ENCODE measurements at places on chromosomes 11 and 22. TPM values are rescaled to one million over a fixed set of nuclear protein-coding genes. Genes with fewer than 3 reads are reported as not detected.

DNA sequence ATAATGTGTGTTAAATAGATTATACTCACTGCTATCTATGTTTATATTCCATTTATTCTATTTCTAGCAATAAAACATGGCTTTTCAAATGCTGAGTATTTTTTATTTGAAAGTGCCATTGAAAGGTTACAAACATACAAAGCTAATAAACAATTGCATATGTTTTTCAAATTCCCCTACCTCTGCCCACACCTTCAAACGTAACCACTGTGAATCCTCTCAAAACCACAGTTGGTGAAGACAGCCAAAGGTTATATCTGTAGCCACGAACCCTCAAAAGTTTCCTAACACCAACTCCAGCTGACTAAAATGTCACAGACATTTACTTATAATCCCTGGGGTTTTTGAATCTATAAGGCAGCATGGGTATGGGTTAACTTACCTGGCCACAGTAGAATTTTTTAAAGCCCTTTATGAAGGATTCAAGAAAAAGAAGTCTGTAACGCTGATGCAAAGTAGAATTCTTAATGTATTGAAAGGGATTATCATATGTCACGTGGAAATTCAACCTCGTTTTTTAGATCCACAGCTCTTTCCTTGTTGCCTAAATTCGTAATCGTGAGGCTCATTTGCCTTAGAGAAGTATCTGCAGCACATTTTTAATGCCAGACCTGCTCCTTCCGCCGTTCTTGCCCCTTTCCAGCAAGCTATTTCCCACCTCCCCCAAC, 122.5 kb upstream of the ZC3H12C start:
- DNase-seq = peak; percentile 59

DNA sequence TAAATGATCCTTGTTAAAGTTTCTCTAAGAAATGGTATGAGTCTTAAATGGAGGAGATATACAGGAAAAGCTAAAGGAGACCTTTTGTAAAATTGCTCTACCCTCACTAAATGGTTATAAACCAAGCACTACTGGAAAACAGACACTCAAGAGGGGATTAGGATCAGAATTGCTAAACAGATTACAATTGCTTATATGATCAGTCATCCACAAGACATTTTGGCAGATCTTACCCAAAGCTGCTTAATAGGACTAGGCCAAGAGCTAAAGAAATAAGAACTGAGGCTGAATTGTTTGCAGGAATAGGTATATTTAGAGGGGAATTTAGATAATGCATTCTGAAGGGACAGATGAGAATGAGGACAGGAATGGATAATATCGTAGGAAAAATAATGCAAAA, 9.5 kb downstream of the HARBI1 start:
- no peak for DNase-seq

DNA sequence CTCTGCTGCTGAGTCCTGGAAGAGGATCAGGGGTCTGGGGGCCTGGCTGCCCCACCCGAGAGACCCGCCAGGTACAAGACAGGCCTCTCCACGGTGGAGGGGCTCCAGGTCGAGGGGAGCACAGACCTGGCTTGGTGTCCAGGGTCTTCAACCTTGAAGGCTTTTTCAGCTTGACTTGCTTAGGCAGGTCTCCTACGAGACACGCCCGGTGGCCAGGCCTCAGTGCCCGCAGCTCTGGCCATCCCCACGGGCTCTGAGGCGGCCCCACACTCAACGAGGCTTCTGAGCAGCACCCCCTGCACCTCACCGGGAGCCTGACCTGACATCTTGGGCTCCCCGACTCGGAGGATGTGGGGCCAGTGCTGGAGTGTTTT, 6.6 kb upstream of the PLXNB2 start:
- DNase-seq = no peak

- no peak for DNase-seq
Observed at GRCh38 chr11:16287630-16288280, 68.6 kb downstream of the SOX6 start.

- peak; percentile 72 for DNase-seq
Observed at GRCh38 chr22:35900483-35901168, 128.0 kb downstream of the RBFOX2 start.

DNA sequence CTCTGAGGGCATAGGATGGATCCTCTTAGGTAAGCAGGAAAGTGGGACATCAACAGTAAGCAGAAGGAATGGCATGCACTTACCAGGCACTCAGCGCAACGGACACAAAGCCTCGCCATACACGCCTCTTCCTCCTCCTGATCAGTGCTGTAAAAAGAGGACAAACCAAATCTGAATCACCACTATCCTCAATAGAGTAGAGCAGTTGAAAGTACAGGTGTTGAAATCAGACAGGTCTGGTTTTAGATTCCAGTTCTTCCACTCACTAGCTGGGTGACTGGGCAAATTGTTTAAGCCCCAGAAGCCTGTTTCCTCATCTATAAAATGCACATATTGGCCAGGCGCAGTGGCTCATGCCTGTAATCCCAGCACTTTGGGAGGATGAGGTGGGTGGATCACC, 8.6 kb upstream of the JAML start:
- no peak for DNase-seq

DNA sequence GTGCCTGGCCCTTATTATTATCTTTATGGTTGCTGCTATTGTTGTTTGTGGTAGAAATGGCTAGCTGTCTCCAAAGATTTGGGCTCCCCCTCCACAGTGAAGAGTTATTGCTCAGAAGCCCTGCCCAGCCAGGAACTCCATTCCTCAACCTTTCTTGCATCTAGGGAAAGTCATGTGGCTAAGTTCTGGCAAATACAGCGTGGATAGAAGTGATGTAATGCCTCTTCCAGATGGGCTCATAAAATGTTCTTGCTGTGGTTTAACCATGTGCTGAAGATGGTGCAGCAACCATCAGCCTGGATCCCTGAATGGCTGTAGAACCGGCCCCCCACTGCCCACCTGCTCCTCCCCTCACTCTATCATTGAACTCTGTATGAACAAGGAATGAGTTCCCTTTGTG, 203.5 kb upstream of the E2F8 start:
- DNase-seq = peak; percentile 7

DNA sequence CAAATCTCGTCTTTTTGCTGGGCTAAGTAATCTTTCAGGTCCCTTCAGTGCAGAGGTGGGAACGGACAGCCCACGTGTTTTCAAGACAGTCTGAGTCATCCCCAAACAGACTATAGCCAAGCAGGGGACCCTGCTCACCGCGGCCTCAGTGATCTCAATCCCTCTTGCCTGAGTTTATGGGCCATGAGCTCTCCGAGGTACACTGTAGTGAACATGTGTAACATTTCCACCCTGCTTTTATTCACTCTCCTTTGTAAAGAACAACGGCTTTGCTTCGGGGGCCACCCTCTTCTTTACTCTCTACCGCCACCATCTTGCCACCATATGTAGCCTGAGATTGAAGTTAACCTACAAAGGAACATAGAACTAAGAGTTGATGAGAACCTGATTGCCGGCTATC, 11.5 kb upstream of the KCTD14 start:
- DNase-seq = no peak

GRCh38 chr22:19132153-19132552, 1.0 kb downstream of the TSSK2 start:
- DNase-seq = no peak

GRCh38 chr11:44785856-44786607, 59.3 kb downstream of the TSPAN18 start:
- no peak for DNase-seq

GRCh38 chr11:120102050-120102863, 35.7 kb downstream of the TRIM29 start:
- DNase-seq = no peak

DNA sequence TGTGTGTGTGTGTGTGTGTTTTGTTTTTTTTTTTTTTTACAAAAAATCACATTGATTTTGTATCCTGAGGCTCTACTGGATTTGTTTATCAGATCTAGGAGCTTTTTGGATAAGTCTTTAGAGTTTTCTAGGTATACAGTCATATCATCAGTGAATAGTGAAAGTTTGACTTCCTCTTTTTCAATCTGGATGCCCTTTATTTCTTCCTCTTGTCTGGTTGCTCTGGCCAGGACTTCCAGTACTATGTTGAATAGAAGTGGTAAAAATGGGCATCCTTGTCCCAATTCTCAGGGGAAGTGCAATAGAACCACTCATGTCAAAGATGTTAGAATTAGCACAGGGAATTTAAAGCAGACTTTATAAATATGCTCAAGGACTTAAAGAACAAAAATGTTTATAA, 32.6 kb upstream of the PRDM11 start:
- no peak for DNase-seq

GRCh38 chr11:67268962-67269268, 2.6 kb downstream of the GRK2 start:
- no peak for DNase-seq

GRCh38 chr11:104846216-104846615, 52.0 kb downstream of the CASP12 start:
- no peak for DNase-seq

DNA sequence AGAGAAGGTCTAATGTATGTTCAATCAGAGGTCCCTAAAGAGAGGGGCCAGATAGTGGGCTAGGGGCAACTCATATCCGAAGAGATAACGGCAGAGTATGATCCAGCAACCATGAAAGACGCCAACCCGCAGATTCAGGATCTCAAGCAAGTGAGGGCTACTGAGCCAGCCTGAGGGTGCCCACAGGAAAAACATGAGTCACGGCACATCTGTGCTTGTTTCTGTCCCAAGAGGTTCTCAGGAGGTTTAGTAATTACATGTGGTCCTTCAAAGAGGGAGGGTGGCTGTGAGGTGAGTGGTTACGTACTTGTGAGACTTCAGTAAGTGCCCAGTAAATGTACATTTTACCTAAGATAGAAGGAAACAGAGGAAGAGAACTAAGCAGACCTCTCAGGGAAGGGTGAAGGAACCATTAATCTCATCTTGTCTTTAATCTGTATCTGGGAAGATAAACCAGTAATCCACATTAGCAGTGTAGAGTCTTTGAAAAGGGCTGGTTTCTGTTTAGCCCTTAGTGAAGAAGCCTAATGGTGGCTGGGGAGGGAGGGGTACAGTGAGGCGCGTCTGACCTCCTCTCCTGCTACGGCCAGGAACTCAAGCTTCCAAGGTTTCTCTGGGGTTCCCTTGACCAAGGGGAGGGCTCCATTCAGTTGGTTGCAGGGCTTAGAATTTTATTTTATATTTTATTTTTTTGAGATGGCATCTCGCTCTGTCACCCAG, 10.2 kb downstream of the SIRT3 start:
- DNase-seq = peak; percentile 41

- no peak for DNase-seq
Observed at GRCh38 chr11:134155946-134156865, 67.6 kb downstream of the NCAPD3 start.

DNA sequence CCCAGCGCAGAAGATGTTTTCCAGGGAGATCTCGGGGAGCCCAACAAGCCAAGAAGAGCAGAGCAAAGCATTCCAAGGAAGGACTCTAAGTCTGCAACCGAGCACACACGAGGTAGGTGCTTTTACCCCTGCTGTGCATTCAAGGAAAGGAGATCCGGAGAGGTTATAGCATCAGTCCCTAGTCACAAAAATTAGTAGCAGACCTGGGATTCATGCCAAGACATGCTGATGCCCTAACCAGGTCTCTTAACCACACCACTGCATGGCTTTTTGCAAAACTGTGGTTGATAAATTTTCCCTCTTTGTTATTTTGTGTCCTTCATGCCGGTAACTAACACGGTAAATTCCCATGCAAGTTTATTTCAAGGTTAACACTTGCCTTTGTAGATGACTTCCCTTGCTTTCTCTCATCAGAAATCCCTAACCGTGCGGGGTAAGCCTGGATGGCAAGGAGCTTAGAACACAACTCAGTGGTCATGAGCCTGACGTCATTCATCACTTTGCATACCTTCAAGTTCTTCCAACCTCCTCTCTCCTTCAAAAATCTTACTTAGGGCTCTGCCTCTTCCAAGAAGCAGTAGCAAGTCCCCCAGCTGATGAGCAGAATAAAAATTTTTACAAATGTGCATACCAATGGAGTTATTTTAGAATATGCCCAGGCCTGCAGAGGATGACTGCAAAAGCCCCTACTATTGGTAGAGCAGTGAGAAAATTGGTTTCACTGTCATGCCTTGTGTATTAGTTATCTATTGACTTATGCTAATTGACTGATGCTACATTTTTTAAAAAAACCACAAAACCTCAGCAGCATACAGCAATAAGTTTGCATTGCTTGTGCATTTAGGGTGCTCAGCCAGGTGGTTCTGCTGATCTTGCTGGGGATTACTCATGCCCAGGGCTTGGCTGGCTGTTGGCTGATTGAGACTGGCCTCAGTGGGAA, 465.1 kb downstream of the MN1 start:
- peak; percentile 67 for DNase-seq

GRCh38 chr11:44855493-44855849, 95.2 kb downstream of the TP53I11 start:
- peak; percentile 46 for DNase-seq

DNA sequence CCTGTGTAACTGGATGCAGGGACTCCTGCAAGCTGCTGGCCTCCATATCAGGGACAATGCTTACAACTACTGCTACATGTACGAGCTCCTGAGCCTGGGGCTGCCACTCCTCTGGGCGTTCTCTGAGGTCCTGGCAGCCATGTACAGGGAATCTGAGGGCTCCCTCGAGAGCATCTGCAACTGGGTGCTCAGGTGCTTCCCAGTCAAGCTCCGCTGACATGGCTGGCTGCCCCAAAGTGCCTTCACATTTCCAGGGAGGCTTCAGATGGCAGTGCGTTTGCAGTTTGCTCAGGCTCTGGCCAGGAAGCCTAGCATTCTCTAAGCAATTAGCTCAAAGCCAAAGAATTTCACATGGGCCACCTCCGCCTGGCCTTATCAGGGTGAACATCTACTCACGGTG, 117.4 kb upstream of the PARVA start:
- no peak for DNase-seq

DNA sequence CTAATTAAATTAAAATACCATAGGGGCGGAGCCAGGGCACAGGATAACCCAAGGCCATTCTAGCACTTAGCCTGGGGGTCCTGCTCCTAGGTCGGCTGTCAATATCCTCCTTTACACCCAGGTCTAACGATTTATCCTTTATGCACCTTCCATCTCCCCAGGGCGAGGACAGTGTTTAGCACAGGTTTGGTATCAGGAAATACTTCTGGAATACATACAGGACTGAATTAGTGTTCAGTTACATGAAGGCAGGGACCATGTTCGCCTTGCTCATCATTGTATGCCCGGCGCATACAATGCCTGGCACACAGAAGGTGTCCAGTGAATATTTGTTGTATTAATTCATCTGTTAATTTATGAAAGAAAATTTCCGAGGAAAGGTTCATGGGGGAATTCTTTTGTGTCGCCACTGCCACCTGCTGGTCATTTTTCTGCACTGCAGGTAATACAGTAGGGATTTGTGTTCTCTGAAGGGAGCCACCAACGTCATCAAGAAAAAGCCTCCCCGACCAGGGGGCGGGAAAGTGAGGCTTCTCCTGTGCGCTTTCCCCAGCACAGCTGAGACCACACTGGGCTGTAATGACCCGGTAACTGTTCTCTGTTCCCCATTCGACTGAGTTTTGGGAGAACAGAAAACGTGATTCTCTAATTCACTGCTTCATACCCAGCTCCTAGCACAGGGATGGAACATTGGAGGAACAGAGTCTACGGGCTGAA, 68.7 kb upstream of the ASPHD2 start:
- DNase-seq = peak; percentile 68

- no peak for DNase-seq
Observed at GRCh38 chr11:41775296-41775695, 315.8 kb upstream of the LRRC4C start.

The MN1 gene
- 1.2 TPM for total RNA-seq

The MS4A14 gene
- not detected for total RNA-seq

The SMC1B gene
- total RNA-seq = 0.20 TPM

The CHORDC1 gene
- total RNA-seq = 45.1 TPM

The SSTR3 gene
- total RNA-seq = not detected

The FOXRED1 gene
- 37.6 TPM for total RNA-seq

Measured in M059J (cell line).